OCI-LY7 (cell line): ENCODE measurements at places on chromosomes 4 and X. TPM values are rescaled to one million over a fixed set of nuclear protein-coding genes. Genes with fewer than 3 reads are reported as not detected.

The THAP9 gene
- total RNA-seq = 10.5 and 19.6 TPM in 2 replicates

The THOC2 gene
- total RNA-seq = 97.3 and 99.1 TPM in 2 replicates

The RAB9A gene
- 9.4 and 11.7 TPM in 2 replicates for total RNA-seq

The FABP2 gene
- not detected in 2 replicates for total RNA-seq

The STK32B gene
- not detected in 2 replicates for total RNA-seq

The ASMT gene
- total RNA-seq = not detected in 2 replicates

The LIAS gene
- total RNA-seq = 28.3 and 28.4 TPM in 2 replicates

The GPRIN3 gene
- 9.3 and 9.9 TPM in 2 replicates for total RNA-seq

The GPAT3 gene
- not detected in 2 replicates for total RNA-seq

The LUZP4 gene
- total RNA-seq = not detected in 2 replicates

The MAGEA1 gene
- not detected in 2 replicates for total RNA-seq

The CLIC2 gene
- not detected in 2 replicates for total RNA-seq

The TMPRSS11A gene
- not detected in 2 replicates for total RNA-seq

The MAGEB2 gene
- not detected in 2 replicates for total RNA-seq

The HSFX4 gene
- total RNA-seq = not detected in 2 replicates

The GAGE13 gene
- total RNA-seq = not detected in 2 replicates

The AR gene
- total RNA-seq = not detected in 2 replicates

The EDA gene
- 3.2 and 3.9 TPM in 2 replicates for total RNA-seq

The PCDH10 gene
- total RNA-seq = not detected in 2 replicates

The UGT8 gene
- total RNA-seq = 18.5 and 20.7 TPM in 2 replicates

The HTN3 gene
- not detected in 2 replicates for total RNA-seq

The NOX1 gene
- not detected in 2 replicates for total RNA-seq

The GYPE gene
- not detected in 2 replicates for total RNA-seq

The COL4A6 gene
- not detected in 2 replicates for total RNA-seq

The MOB1B gene
- 19.4 and 22.4 TPM in 2 replicates for total RNA-seq

The CLTRN gene
- 0.46 TPM in 1 of 2 replicates, not detected in the other for total RNA-seq

The SPOCK3 gene
- not detected in 2 replicates for total RNA-seq

The TEX13C gene
- total RNA-seq = not detected in 2 replicates

The MID2 gene
- not detected in 2 replicates for total RNA-seq

The ANKRD50 gene
- 0.07 and 0.08 TPM in 2 replicates for total RNA-seq

The MSANTD1 gene
- 0.53 and 1.0 TPM in 2 replicates for total RNA-seq

The MEPE gene
- total RNA-seq = not detected in 2 replicates

The GLOD5 gene
- not detected in 2 replicates for total RNA-seq

The PDE6B gene
- not detected in 2 replicates for total RNA-seq

The BANK1 gene
- not detected in 2 replicates for total RNA-seq

The DMRTC1 gene
- total RNA-seq = not detected in 2 replicates
